ENCODE measurements at places on chromosomes 3 and 15.

DNA sequence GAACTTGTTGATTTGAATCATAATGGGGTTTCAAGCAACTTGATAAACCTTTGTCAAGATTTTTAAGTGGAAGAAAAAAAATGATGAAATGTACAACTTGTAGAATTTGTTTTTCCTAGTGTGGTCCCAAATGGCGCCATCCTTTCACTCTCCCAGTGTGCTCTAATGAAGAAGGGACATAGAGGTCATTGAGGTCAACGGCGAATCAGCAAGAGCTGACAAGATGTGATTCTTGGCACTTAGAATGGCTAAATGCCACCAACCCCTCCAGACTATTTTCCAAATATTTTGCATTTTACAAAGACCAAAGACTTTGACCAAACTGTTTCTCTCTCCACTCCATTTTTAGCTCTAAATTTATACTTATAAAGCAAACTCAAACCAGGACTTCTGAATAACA, 320.2 kb upstream of the MME start:
- no peak for DNase-seq

DNA sequence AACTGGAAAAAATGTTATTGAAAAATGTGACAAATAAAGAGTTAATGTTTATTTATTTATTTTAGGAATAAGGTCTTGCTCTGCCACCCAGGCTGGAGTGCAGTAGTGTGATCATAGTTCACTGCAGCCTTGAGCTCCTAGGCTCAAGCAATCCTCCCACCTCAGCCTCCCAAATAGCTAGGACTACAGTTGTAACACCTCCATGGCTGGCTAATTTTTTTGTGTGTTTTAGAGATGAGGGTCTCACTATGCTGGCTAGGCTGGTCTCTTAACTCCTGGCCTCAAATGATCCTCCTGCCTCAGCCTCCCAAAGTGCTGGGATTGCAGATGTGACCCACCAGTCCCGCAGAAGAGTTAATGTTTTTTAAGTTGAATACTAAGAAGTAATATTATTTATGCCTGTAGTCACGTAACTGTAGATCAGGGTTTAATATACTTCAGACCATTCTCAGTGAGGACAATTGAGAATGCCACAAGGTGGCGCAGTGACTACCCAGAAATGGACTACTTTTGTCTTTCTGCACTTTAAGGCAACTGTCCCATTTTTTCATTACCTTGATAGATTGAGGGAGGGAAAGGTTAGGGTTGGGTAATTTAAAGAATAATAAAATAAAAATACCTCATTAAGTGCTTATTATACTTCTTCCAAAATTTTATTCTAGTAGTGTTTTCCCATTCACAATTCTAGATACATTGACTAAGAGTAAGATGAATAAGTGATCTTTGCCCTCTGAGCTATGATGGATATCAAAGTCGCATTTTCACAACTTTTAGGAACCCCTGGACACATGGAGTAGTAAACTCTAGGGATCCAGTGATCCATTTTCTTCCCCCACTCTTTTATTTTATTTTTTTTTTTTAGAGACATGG, 6.0 kb downstream of the MUC13 start:
- peak; percentile 67 for DNase-seq

DNA sequence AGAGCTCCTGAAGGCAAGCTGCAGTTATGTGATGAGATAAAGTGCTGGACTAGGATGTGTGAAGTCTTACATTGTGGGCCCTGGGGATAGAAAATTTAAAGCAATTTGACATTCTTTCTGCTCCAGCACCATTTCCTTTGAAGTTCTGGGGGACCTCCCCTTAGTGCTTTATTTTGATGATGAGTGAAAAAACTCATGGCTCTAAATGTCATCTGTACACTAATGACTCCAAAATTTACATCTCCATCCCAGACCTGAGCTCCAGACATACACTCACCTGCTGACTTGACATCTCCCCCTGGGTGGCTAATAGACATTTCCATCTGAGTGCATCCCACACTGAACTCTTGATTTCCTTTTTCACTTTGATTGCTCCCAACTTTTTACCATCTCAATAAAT, 276.4 kb downstream of the EPHB1 start:
- no peak for DNase-seq

- DNase-seq, result no peak
Measured at GRCh38 chr15:70801109-70801508, 37.8 kb upstream of the UACA start.

DNA sequence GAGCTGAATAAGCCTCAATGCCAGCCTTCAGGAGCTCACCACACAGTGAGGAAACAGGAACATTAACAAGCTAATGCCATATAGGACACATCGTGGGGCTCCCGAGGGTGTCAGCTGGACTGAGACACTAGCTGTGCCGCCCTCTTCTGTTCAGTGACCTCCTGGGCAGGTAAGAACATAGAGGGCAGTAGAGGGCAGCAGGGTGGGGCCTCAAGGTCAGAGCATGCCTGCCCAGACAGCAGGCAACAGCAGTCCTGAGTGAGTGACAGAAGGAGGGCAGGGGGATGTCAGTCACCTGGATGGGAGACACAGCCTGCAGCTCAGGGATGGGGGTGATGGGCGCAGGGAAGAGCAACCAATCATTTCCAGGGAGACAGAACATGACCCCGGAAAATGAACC, 15.5 kb downstream of the NTRK3 start:
- no peak for DNase-seq

DNA sequence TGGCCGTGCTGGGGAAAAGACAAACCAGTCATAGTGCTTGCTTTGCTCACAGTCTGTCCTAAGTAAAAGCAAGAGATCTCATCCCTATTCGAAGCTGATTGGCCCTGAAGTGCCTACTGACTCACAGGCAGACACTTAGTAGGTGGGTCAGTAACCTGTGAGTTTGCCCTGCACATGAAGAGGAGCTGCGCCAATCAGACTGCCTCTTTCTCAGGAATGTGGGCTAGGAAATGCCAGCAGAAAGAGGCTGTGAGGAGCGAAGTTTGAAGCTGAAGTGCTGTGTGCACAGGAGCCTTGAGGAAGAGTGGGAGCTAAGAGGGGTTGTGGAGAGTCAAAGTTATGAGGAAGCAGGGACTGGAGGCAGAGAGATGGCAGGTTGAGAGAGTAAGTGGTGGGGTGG, 126.8 kb downstream of the IL20RB start:
- no peak for DNase-seq

GRCh38 chr3:171218069-171218468, 191.5 kb upstream of the SLC2A2 start:
- no peak for DNase-seq

- DNase-seq, result no peak
Measured at GRCh38 chr3:8509961-8510360, 8.3 kb downstream of the LMCD1 start.

- no peak for DNase-seq
Measured at GRCh38 chr3:32571192-32571485, 481 bp upstream of the DYNC1LI1 start.

GRCh38 chr3:186722457-186722856, 5.3 kb downstream of the KNG1 start:
- peak; percentile 1 for DNase-seq

GRCh38 chr3:149122721-149123578, 6.5 kb upstream of the HPS3 start:
- DNase-seq, result no peak

DNA sequence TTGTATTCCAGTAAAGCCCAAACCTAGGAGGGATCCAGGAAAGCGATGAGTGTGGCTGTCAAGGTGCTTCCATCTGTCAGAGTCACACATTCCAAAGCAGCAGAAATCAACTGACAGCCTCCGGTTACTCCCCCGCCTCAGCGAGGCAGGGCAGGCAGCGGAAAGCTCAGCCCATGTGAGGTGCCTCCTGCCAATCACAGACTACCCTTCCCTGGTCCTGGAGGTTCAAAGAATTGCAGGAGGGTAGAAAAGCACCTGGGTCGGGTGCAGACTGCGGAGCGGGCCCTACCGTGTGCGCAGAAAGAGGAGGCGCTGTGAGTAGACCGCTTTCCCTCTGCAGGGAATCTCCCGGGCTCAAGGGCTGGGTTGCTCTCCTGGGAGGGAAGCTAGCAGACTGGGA, at the start of gene UPK1B:
Gene UPK1B (plus strand): TSS at position 274 of the 400 bp plus-strand sequence. CDS start 13,144 bp downstream, outside the sequence.
- DNase-seq, result no peak

- no peak for DNase-seq
Measured at GRCh38 chr3:170889132-170889531, 19.1 kb upstream of the RPL22L1 start.

DNA sequence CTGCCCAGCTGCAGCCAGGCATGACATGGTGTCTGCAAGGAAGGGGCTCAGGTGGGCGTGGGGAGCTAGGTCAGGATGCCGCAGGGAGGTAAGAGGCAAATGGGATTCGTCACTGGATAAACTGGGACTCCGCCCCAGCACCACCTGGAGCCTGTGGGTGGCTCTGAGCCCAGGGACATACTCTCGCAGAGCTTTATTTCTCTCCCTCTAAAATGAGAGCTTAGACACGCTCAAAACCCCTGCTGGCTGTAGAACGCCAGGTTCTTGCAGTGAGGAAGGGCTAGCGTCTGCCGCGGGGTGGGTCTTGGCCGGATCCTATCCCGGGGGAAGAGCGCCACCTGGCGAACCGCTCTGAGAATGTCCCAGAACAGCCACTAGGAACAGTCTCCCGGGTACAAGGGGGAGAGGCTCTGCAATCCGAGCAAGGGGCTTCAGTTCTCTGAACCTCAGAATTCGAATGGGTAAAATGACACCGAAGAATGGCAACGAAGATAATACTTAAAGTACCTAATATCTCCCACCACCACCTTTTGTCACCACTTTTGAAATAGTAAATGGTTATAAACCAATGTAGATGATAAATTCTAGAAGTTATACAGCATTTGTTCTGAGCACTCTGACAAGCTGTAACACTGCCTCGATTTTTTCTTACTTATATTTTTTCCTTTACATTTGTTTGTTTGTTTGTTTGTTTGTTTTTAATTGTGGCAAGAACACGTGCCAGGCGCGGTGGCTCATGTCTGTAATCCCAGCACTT, 53.2 kb upstream of the SRGAP3 start:
- DNase-seq, result peak; percentile 91

DNA sequence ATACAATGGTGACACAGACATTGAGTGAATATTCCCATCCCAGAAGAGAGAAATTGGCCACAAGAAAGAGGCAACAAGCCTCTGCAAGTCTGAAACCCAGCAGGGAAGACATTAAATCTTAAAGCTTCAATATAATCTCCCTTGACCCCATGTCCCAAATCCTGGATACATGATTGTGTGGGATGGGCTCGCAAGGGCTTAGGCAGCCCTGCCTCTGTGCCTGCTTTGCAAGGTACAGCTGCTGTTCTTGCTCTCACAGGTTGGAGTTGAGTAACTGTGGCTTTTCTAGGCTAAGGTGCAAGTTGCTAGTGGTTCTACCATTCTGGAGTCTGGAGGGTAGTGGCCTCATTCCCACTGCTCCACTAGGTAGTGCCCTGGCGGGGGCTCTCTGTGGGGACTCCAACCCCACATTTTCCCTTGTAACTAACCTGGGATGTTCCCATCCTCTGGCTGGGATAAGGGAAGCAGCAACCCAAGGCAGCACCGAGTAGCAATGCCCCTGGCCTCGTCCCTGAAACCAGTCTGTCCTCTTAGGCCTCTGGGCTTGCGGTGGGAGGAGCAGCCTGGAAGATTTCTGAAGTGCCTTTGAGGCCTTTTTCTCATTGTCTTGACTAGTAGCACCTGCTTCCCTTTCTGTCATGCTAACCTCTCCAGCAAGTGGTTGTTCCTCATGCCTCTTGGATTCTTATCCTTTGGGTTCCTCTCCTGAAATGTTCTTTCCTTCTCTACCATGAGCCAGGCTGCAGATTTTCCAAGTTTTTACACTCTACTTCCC, 90.0 kb downstream of the FAM174B start:
- DNase-seq, result no peak

DNA sequence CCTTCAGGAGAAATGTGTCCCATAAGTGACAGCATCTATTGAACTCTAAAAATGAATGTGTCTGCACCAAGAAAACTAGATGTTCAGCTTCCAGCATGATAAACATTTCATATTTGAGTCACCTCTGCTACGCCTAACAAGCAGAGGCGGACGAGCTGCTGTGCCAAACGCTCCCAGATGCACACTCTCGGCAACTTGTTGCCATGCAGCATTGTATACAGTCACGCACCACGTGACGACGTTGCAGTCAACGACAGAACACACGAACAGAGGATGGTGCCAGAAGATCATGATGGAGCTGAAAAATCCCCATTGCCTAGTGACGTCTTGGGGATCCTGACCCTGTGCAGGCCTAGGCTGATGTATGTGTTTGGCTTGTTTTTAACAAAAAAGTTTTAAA, 137.5 kb downstream of the XXYLT1 start:
- no peak for DNase-seq

GRCh38 chr3:34360713-34361112, 562.3 kb downstream of the PDCD6IP start:
- no peak for DNase-seq

DNA sequence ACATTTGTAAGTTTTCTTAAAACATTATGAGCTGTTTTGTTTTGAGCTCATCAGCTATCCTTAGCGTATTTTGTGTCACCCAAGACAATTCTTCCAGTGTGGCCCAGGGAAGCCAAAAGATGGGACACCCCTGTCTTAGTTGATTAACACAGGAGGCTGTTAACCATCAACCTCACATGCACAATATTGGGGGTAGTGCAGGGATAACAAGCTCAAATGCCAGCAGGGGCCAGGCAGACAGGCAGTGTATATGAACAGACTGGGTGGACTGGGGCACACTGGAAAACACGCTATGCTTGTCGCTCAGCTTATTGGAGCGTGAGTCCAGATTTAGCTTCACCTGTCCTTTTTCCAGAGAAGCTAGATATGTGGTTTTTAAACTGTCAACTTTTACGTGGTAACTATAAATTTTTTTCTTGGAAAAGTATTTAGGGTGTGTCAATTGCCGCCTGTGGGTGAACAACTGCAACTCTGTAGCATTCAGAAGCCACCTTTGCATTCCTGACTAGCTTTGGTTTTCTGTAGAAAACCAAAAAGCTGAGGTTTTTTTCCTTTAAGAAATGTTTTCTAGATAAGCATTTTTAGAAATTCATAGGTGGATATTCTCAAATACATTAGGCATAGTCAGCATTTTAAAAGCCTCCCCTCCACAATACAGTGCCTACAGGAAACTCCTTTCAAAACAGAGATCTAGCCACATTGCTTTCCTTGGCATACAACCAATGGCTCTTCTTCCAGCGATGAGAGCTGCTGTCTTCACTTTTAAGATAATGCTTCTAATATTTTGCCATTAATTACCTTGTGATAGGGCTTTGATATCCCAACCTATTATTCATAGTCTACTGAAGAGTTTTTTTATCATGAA, 14.6 kb downstream of the PSMD6 start:
- peak; percentile 16 for DNase-seq

- no peak for DNase-seq
Measured at GRCh38 chr3:105238367-105238766, 128.3 kb upstream of the ALCAM start.

Measured in OCI-M1 (cell line).